ENCODE measurements at places on chromosomes 5 and 9.

DNA sequence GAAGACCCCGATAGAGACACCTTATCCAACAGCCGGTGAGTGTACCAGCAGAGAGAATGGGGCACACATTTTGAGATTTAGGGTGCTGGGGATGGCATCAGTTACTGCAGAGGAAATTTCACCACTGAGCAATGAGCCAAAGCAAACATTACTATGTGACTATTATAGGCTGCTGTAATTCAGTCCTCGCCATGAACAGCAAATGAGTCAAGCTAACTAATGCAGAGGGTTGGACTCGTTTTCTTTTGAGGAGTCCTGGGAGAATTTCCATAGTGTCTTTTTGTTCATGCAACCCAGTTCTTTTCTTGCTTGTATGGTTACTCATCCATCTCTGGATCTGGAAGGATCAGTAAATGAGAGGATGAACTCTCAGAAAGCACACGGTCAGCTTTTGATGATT is 323.8 kb downstream of the PSAT1 start:
- H3K27ac ChIP-seq = no peak overlapping the region
- no peaks in the 10 kb centered on the region for H3K36me3 ChIP-seq
- peaks cover 11% of the 10 kb centered on the region for H3K27me3 ChIP-seq

GRCh38 chr5:91365498-91365897 is 17.6 kb downstream of the ARRDC3 start:
- no peak for DNase-seq
- peaks cover 30% of the 10 kb centered on the region for H3K4me1 ChIP-seq
- no peak overlapping the region for H3K27ac ChIP-seq
- peaks cover 4% of the 10 kb centered on the region for H3K27me3 ChIP-seq
- H3K4me3 ChIP-seq = no peak overlapping the region

DNA sequence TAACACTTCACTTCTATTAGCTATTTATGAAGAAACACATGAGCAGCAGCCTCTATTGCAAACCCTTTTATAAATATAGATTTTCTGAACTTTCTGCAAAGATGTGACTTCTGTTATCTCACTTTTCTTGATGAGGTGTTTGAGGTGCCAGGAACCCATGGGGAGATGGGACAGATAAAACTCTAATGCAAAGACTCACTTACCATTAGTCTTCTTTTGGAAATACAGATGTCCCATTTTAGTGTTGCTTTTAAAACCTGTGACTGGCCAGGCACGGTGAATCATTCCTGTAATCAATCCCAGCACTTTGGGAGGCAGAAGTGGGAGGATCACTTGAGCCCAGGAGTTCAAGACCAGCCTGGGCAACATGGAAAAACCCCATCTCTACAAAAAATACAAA is 171.3 kb upstream of the GAS1 start:
- H3K4me1 ChIP-seq = peaks cover 9% of the 10 kb centered on the region
- no peak overlapping the region for H3K27ac ChIP-seq
- no peak overlapping the region for H3K4me3 ChIP-seq
- H3K27me3 ChIP-seq = peaks cover 20% of the 10 kb centered on the region
- no peak for DNase-seq
- no peaks in the 10 kb centered on the region for H3K36me3 ChIP-seq

GRCh38 chr5:133595465-133595864 is 16.9 kb downstream of the FSTL4 start:
- no peak overlapping the region for H3K27ac ChIP-seq
- H3K36me3 ChIP-seq = no peaks in the 10 kb centered on the region
- H3K4me1 ChIP-seq = no peaks in the 10 kb centered on the region
- H3K4me3 ChIP-seq = no peak overlapping the region

- DNase-seq = no peak
- H3K36me3 ChIP-seq = no peaks in the 10 kb centered on the region
- H3K4me3 ChIP-seq = no peak overlapping the region
- no peak overlapping the region for H3K27ac ChIP-seq
- H3K4me1 ChIP-seq = no peaks in the 10 kb centered on the region
Measured at GRCh38 chr9:115980502-115980901, 173.1 kb upstream of the PAPPA start.

DNA sequence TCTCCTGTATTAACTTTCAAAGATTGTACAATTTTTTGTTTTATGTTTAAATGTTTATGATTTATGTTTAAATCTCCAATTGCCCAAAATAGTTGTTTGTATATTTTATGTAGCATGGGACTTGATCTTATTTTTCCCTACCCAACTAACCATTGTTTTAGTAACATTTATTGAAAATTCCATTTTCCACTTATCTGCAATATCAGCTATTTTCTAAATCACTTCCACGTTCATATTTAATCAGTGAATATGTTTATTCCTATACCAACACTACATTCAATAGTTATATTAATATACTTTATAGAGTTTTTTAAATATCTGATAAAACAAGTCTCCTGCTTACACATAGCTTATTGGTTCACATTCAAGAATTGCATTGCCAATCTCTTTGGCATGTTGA is 532.2 kb downstream of the CHSY3 start:
- H3K36me3 ChIP-seq = no peaks in the 10 kb centered on the region
- H3K27me3 ChIP-seq = no peaks in the 10 kb centered on the region
- DNase-seq = no peak
- H3K4me3 ChIP-seq = no peak overlapping the region
- no peak overlapping the region for H3K27ac ChIP-seq

DNA sequence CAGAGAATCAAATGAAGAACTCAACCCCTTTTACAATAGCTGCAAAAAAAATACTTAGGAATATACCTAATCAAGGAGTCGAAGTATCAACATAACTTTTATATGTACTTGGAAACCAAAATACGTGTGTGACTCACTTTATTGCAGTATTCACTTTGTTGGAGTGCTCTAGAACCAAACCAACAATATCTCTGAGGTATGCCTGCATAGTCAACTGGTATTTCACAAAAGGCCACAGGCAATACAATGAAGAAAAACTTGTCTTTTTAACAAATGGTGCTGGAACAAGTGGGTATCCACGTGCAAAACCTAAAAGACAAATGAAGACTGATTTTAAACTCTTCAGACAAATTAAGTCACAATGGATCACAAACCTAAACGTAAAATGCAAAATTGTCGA is 385.7 kb downstream of the TLE1 start:
- no peak overlapping the region for H3K27ac ChIP-seq
- H3K27me3 ChIP-seq = no peaks in the 10 kb centered on the region
- DNase-seq = no peak
- H3K36me3 ChIP-seq = no peaks in the 10 kb centered on the region
- H3K4me1 ChIP-seq = no peaks in the 10 kb centered on the region

GRCh38 chr5:42621242-42621641 is 135.4 kb upstream of the CCDC152 start:
- no peaks in the 10 kb centered on the region for H3K4me1 ChIP-seq
- no peak overlapping the region for H3K4me3 ChIP-seq
- H3K27me3 ChIP-seq = peaks cover 1% of the 10 kb centered on the region
- DNase-seq = no peak
- H3K27ac ChIP-seq = no peak overlapping the region

GRCh38 chr5:159902444-159903121 is 13.7 kb upstream of the ADRA1B start:
- H3K36me3 ChIP-seq = no peaks in the 10 kb centered on the region
- no peak overlapping the region for H3K27ac ChIP-seq
- DNase-seq = no peak
- peaks cover 30% of the 10 kb centered on the region for H3K27me3 ChIP-seq
- no peak overlapping the region for H3K4me3 ChIP-seq

- H3K36me3 ChIP-seq = no peaks in the 10 kb centered on the region
- H3K4me3 ChIP-seq = no peak overlapping the region
- no peak overlapping the region for H3K27ac ChIP-seq
- H3K4me1 ChIP-seq = no peaks in the 10 kb centered on the region
- no peak for DNase-seq
Measured at GRCh38 chr5:98483301-98483685, 290.2 kb upstream of the RGMB start.

- H3K4me1 ChIP-seq = peaks cover 3% of the 10 kb centered on the region
- no peak overlapping the region for H3K4me3 ChIP-seq
- peaks cover 10% of the 10 kb centered on the region for H3K27me3 ChIP-seq
- H3K36me3 ChIP-seq = no peaks in the 10 kb centered on the region
Measured at GRCh38 chr9:109463924-109464625, 34.0 kb downstream of the PTPN3 start.

DNA sequence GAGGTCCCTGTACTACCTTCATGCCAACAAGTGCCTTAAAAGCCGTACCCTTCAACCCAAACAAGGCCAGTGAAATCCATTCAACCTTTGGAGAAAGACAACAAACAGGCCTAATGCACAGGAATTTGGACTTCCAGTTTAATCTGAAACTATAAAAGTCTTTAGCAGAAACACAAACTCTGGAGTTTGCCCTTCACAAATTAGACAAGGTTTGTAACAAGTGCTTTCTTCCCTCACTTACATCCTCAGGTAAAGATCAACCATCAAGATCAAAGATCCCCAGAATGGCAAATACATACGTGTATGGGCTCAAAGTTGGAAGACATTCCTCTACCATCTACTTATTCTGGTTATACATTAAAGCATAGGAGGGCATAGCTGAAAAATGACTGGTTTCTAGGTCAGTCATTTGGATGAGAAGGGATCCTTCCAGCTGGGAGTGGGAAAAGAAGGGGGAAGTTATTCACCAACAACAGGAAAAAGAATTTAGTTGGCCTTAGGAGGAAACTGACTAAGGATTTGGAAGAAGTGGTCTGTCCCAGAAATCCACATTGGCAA is 2.0 kb downstream of the DAB2 start:
- no peak overlapping the region for H3K4me3 ChIP-seq
- no peak overlapping the region for H3K27ac ChIP-seq
- H3K27me3 ChIP-seq = peaks cover 51% of the 10 kb centered on the region
- DNase-seq = no peak
- H3K4me1 ChIP-seq = peaks cover 6% of the 10 kb centered on the region

DNA sequence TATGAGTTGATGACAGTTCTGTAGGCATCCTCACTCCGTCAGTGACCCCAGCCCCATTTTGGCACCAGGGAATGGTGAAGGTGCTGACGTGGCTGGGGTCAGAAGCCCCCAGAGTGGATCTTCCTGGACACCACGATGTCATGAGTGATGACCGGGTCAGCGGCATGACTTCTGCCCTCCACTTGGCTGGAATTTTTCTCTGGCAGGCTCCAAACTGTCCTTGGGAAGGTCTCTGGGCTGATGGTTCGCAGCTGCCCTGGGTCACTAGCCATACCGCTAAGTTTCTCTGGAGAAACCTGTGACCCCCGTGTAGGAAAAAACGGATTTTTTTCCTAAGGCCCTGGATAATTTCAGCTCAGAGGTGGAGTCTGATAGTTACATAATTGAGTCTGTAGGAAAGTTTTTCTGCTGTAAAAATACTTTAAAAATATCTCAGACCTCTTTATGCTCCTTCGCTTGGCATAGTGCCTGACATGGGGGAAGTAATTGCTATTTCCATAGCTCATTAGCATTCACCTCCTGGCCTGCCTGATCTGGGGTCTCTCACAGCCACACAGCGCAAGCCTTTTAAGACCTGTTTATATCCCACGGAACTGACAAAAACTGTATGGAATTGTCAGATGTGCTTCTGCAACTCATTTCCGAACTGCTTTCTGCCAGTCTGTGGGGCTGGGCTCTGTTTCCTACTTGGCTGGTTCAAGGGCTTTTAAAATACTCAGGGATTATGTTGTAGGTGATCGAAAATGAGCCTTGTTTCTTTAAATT is 69.2 kb downstream of the ANGPTL2 start:
- no peaks in the 10 kb centered on the region for H3K27me3 ChIP-seq

- peak; percentile 6 for DNase-seq
- H3K27me3 ChIP-seq = peaks cover 44% of the 10 kb centered on the region
- no peak overlapping the region for H3K4me3 ChIP-seq
- H3K27ac ChIP-seq = no peak overlapping the region
- H3K36me3 ChIP-seq = no peaks in the 10 kb centered on the region
Measured at GRCh38 chr9:127283917-127284497, 19.4 kb downstream of the GARNL3 start.

DNA sequence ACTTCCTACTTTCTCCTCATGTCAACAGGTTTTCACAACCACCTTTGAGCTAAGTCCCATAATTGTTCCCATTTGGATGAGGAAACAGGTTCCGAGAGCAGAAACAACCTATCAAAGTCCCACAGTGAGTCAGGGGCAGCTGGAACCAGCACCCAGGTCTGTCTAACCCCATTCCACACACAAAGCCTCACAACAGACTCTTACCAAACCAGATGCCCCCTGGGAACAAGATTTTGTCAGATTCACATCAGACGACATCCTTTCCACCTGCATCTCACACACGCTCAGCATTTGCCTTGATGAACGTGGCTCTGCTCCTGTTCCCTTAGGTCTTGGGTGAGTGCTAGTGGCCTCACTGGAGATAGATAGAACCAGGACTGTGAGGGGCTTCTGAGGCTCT is 17.0 kb downstream of the SWI5 start:
- no peak overlapping the region for H3K27ac ChIP-seq
- no peaks in the 10 kb centered on the region for H3K36me3 ChIP-seq
- H3K4me3 ChIP-seq = no peak overlapping the region
- H3K27me3 ChIP-seq = no peaks in the 10 kb centered on the region
- DNase-seq = no peak

GRCh38 chr9:23162789-23163188 is 663.3 kb downstream of the ELAVL2 start:
- no peaks in the 10 kb centered on the region for H3K27me3 ChIP-seq
- no peak overlapping the region for H3K27ac ChIP-seq
- H3K4me3 ChIP-seq = no peak overlapping the region
- no peaks in the 10 kb centered on the region for H3K4me1 ChIP-seq

GRCh38 chr5:776862-777711 is 7.4 kb downstream of the ZDHHC11B start:
- H3K36me3 ChIP-seq = no peaks in the 10 kb centered on the region
- no peaks in the 10 kb centered on the region for H3K4me1 ChIP-seq
- no peak overlapping the region for H3K27ac ChIP-seq

GRCh38 chr9:92186631-92187030 is 71.4 kb upstream of the SPTLC1 start:
- H3K4me3 ChIP-seq = no peak overlapping the region
- no peaks in the 10 kb centered on the region for H3K4me1 ChIP-seq
- no peak for DNase-seq

DNA sequence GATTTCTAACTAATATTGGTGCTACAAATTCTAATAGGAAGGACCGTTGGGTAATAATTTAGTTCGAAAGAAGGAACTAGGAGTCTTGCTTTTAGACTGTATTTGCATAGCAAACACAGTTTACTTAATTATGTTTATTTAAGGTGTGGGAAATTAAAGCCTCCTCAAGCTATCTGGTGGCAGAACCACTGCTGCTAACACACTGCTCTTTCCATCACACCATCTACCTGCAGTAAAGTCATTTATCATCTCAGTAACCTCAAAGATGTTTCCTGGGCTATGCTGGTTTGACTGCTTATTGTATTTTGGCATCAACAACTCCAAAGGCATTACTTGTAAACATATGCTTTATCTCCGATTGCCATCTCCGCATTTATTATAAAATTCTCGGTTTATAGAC is 114.3 kb downstream of the DEPDC1B start:
- H3K4me3 ChIP-seq = no peak overlapping the region
- DNase-seq = no peak
- no peak overlapping the region for H3K27ac ChIP-seq
- H3K4me1 ChIP-seq = no peaks in the 10 kb centered on the region

- no peak for DNase-seq
- no peak overlapping the region for H3K4me3 ChIP-seq
- H3K36me3 ChIP-seq = no peaks in the 10 kb centered on the region
- H3K27me3 ChIP-seq = peaks cover 31% of the 10 kb centered on the region
- H3K4me1 ChIP-seq = no peaks in the 10 kb centered on the region
Measured at GRCh38 chr5:10914741-10915480, 153.9 kb upstream of the DAP start.

All from activated naive CD8-positive, alpha-beta T cell treated with anti-CD3 and anti-CD28 coated beads for 36 hours (primary cell).